ENCODE measurements at places on chromosomes 7 and 10.

- peak; percentile 41 for DNase-seq
Measured at GRCh38 chr10:23081891-23082290, 13.5 kb upstream of the MSRB2 start.

DNA sequence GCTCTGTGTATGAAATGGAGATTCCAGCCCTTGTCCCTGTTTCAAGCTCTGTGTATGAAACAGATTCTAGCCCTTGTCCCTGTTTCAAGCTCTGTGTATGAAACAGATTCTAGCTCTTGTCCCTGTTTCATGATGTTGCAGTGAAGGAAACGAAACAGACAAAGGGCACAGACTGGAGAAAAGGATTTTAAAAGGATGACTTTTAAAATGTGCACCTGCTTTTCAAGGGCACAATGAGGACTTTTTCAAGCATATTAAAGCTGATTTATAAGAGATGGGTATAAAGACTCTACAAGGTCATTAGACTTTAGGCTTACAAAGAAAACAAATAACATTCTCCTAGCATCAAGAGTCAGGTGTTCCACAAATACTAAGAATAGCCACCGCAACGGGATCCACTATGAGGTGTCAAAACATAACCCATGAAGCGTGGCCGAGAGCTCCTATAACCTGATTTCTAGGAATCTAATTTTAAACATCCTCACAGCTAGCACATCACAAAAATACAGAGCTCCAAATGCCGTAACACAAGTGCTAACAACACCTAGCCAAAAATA is 29.0 kb downstream of the DIP2C start:
- DNase-seq, result no peak

GRCh38 chr7:142142702-142143101 is 31.2 kb downstream of the MGAM2 start:
- DNase-seq, result no peak

- DNase-seq, result no peak
Measured at GRCh38 chr7:36198854-36199266, 45.8 kb downstream of the EEPD1 start.

DNA sequence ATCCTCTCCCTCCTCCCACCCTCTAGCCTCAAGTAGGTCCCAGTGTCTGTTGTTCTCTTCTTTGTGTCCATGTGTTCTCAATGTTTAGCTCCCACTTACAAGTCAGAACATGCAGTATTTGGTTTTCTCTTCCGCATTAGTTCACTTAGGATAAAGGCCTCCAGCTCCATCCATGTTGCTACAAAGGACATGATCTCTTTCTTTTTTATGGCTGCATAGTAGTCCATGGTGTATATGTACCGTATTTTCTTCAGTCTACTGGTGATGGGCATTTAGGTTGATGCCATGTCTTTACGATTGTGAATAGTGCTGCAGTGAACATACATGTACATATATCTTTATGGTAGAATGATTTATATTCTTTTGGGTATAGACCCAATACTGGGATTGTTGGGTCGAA is 1.6 kb upstream of the GOT1 start:
- no peak for DNase-seq

DNA sequence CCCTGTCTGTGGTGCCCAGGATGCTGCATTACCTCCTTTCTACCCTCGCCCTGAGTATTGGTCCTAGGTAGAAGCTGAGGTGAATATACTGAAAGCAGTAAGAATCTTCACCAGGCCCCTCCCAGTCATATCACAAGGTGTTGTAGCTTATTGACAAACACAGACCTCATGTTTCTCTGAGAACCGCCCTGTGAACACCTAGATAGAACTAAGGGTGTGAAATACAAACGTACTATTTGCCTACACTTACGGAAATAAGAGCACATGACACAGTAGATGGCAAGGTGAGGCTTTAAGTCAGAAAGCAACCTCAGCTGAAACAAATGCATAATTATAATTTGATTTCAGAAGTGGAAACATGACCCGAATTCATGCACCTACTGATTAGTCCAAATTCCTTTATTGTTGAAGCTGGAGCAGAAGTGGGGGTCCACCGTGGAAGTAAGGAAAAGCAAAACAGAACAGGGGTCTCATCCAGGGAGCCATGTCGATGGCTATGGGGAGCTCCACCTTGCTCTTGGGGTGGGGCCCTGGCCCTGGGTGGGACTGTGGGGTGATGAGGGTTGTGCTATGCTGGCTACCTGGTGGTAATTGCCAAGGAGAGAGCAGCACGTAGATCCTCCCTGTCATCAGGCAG is at the start of gene NPSR1:
Gene NPSR1 (plus strand): TSS at position 587 of the 637 bp plus-strand sequence. CDS start 195 bp downstream, outside the sequence.
- no peak for DNase-seq

- no peak for DNase-seq
Measured at GRCh38 chr10:24305551-24306506, 96.9 kb downstream of the KIAA1217 start.

DNA sequence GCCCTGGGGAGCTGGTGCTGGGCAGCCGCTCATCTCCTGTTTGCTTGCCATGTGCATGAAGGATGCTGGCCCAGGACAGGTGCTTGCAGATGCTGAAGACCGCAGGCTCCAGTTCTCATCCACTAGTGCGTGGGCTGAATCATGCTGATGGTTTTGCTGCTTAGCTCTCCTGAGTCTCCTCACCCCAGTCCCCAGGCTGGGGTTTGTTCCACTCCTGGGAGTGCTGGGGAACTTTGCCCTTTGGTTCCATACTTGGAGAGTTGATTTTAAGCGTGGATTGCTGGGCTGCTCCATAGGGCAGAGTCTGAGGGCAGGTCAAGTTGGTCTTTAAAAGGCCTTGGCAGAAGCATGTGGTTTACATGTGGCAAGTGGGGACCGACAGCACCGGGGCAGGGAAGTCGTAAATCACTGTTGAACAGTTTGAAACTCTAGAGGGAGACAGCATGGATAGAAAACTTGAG is 9.1 kb downstream of the DYNC2I1 start:
- no peak for DNase-seq

- no peak for DNase-seq
Measured at GRCh38 chr7:30252885-30253795, 31.3 kb upstream of the ZNRF2 start.

DNA sequence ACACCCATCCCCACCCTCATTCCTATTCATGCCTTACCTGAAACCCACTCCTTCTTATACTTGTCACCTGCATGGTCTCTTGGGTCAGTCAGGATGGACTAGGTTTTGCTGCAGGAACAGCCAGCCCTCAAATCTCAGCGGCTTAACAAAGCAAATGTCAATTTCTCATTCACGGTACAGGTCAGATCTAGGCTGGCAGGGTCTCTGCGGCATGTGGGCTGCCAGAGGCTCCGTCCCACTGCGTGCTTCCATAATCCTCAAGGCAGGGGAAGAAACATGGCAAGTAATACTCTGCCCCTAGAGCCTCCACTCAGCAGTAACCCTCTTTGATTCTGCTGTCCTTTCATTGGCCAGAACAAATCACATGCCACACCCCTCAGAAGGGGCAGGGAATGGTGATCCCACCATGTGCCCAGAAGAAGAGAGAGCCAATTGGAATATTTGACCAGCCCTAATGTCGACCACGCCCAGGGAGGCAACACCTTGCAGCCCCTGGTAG is 114.9 kb upstream of the ZMIZ1 start:
- no peak for DNase-seq

DNA sequence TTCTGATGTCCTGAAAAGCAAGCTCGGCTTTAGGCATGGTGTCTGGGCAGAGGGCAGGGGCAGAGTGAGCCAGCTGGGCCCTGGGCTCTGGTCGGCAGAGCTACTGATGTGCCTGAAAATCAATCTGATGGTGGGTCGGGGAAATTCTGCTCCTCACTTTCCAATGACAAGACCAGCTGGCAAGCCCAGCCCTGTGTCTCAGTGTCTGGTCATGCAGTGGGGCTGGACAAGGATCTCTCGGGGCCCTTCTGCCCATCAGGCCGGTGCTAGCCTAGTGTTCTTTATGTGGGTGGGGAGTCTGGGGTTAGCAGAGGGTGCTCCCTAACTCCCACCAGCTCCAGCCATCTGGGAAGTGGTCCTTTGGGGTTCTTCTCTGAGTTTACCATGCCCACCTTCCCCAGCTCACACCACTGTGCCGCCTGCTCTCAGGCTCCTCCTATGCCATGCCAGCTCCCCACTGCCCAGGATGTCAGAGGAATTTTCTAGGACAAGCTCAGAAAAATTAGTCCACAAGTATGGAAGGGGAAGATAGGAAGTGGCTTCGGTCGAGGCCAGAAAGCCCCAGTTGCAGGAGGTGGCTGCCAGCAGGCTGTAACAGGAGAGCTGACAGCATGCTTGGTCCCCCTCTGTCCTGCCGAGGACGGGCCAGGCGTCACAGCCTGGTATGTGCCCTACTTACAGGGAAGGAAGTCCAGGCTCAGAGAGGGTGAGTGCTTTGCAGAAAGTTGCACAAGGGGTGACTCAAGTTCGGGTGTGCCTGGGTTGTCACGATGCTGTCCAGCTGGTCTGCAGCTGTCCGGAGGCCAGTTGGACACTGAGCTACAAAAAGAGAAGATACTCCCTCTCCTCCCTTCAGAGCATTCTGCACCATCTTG is 135.2 kb downstream of the ADCY1 start:
- DNase-seq, result no peak
